NCI-H2171 (cell line): ENCODE measurements at places on chromosomes 7 and 10.
A peak's percentile ranks its signal among the peaks of the same experiment; 100 is the strongest.

DNA sequence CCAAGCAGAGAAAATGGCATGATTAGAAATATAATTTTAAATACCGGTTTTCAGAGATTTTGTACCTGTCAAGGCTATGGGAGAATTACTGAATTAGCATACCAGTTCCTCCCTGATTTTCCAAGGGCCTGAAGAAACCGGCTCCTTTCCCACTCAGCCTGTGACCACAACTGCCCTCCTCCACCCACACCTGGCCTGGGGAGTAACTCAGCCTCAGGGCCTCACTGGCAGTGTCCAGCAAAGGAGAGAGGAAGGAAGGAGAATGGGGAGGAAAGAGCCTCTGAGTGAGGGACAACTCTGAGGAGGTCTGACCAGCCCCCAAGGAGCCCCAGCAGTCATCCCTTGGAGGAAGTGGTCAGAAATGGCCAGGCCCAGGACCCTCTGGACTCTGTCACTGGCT is 98.0 kb upstream of the LYZL2 start:
- no peak for DNase-seq

GRCh38 chr10:12825260-12825849 is 176.2 kb downstream of the CCDC3 start:
- no peak for DNase-seq

- DNase-seq: no peak
These were observed 46.1 kb downstream of the MAGI2 start for GRCh38 chr7:79407351-79407750.

GRCh38 chr7:92135052-92135889 is 994 bp upstream of the CYP51A1 start:
- peak; percentile 34 for DNase-seq

GRCh38 chr10:131650771-131651673 is 249.8 kb upstream of the PPP2R2D start:
- no peak for DNase-seq
